ENCODE measurements at places on chromosomes 2 and 18.

- no peak for DNase-seq
These were observed 74.6 kb upstream of the SMAD7 start for GRCh38 chr18:49025426-49025766.

DNA sequence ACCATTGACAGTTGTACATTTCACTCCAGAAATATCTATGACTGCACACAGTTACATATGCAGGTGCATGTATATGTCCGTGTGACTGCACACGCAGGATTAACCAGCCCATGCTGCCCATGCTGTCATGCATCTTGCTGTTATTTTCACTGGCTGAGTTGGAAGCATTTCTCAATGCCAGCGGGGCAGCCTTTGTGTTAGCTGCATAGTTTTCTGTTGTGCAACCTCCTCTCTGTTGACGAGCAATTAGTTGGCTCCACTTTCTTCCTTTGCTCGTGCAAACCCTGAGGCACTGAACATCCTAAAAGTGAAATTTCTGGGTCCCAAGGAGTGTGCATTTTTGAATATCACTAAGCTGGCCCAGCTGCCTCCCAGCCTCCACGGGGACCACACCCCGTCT lies 133.4 kb upstream of the GLI2 start:
- DNase-seq, result no peak

- no peak for DNase-seq
These were observed 6.8 kb downstream of the ZNF397 start for GRCh38 chr18:35247412-35248249.

GRCh38 chr2:127618551-127619202 lies 27.3 kb upstream of the GPR17 start:
- DNase-seq, result no peak

DNA sequence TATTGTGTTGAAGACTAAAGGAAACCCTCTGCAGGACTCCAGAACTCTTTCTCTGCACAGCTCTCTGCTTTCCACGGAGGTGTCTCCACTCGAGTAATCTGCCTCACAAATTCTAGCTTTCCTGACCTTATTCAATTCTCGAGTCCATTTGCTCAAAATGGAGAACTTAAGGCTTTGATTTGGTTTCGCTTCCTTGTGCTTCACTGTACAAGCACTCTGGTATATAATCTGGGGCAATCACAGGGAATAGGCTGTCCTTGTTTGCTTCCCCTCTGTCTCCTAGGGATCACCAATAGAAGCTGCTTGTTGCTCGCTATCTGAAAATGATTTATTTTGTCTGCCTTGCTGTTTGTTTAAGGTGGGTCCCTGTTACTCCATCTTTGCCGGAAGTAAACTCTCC lies 129.1 kb upstream of the DOCK10 start:
- no peak for DNase-seq

DNA sequence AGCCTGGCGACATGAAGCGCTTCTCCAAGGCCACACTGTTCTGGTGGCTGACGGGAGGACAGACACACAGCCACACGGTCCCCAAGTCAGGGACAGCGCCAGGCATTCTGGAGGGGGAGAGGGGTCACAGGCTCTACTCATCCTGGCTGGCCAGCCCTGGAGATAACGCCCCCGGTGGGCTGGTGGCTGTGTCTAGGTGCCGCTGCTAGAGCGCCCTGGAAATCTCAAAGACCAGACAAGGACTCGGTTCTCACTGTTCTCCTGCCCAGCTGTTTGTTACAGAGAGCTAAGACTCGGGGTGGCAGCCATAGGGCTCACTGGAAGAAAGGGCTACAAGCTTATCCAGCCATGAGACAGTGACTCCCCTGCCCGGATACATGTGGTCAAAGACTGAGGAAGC lies 72.0 kb downstream of the KCNF1 start:
- no peak for DNase-seq

DNA sequence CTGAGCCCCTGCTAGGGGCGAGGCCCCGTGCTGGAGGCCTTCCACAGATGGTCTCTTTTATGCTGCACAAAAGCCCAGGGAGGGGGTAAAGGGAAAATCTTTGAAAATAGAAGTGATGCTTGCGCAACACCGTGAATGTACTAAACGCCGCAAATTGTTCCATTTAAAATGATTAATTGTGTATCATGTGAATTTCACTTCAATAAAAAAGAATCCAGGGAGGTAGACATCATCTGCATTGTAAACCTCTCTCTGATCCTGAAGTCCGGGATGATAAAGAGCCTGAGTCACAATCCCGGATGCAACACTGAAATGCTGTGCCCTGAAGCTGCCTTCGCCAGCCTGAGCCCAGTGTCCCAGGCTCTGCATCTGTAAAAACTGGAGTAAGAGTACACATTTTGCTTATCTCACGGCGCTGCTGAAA lies 107.7 kb upstream of the PPP1CB start:
- no peak for DNase-seq

DNA sequence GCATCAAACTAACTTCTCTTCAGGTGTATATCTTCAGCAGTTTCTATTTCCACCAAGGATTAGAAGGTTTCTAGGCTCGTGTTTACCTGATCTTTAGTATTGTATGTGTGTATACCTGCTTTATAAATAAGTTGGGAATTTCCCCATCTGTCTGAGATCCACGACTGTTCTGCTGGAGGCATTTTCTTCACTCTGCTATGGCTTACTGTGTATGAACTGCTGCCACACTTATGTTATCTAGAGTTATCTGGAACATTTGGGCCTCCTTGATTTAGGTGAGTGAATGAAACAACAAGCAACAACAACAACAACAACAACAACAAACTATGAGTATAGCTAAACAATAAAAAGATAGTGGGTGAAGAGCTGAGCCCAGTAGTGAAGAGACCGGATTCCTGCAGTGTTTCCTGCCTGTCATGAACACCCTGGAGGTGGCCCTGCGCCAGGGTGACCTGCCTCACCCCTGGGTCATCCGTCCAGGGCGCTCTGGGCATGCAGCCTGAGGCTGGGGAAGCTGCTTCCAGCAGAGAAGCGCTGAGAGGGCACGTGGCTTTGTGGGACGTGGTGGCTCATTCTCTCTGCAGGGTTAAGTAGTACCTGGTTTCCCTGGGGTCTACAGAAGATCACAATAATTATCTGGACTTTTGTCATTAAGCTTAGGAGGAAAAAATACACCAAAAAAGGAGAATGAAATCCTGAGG lies 56.1 kb upstream of the GATA6 start:
- no peak for DNase-seq

DNA sequence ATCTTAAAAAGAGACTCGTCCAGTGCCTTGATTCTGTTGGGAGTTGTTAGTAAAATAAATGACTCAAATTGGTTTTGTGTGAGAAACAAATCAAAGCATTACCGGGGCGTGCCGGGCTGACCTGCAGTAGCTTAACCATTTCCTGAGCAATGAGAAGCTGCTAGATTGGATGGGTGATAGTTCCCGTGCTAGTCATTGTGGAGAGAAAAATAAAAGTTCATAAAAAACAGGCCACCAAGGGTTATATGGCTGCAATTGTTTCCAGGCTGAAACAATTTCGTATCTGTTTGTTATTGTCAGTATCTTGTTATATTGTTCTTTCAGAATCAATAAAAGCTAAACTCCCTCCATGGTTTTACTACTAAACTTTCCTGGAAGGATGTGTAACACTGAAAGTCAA lies 314.4 kb downstream of the MTX2 start:
- no peak for DNase-seq

GRCh38 chr2:145744541-145745386 lies 1224.8 kb upstream of the ZEB2 start:
- DNase-seq, result no peak

- DNase-seq, result no peak
These were observed 228.4 kb downstream of the MGAT5 start for GRCh38 chr2:134482131-134482723.

GRCh38 chr2:224570328-224570993 lies 14.7 kb downstream of the CUL3 start:
- DNase-seq, result no peak

- no peak for DNase-seq
These were observed 96.0 kb downstream of the INHBB start for GRCh38 chr2:120441744-120442471.

GRCh38 chr2:23867449-23867848 lies 59.5 kb downstream of the ATAD2B start:
- no peak for DNase-seq

- DNase-seq, result no peak
These were observed 13.2 kb downstream of the ATG16L1 start for GRCh38 chr2:233264667-233265066.

DNA sequence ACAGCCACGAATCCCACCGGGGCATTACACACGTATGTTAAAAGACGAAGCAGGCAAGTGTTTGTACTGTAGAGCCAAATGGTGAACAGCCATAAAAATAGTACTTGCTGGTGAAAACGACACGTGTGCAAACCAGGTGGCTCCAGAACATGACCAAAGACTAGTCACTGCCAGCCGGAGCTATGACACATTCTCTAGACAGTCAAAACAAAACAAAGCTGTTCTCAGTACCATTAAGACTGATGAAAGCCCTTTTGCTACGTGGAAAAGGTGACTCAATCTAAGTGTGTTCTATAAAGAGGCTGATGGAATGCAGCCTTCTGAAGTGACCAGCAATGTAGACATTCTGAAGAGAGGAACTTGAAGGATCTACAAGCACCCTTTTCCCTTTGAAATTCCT lies 367.7 kb upstream of the NETO1 start:
- no peak for DNase-seq

GRCh38 chr18:25223211-25223610 lies 128.8 kb downstream of the ZNF521 start:
- DNase-seq, result no peak

GRCh38 chr18:44521668-44522022 lies 159.0 kb upstream of the SETBP1 start:
- DNase-seq, result no peak

GRCh38 chr2:33681364-33681757 lies 82.3 kb upstream of the FAM98A start:
- no peak for DNase-seq

GRCh38 chr2:234650911-234651310 lies 154.0 kb upstream of the ARL4C start:
- DNase-seq, result no peak

DNA sequence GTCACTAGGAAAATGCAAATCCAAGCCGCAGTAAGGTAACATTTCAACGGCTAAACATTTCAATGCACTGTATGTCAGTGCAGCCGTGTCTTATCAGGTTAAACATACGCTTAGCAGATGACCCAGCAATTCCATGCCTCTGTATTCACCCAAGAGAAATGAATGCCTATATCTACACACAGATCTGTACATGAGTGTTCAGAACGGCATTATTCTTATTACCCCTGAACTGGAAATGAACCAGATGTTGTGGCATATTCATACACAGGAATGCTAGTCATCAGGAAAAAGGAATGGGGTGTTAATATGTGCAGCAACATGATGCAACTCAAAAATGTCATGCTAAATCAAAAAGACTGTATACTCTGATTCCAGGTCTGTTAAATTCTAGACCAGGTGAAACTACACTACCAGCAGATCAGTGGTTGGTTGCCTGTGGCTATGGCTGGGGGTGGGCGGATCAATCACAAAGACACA lies 80.4 kb upstream of the RPL31 start:
- DNase-seq, result no peak

DNA sequence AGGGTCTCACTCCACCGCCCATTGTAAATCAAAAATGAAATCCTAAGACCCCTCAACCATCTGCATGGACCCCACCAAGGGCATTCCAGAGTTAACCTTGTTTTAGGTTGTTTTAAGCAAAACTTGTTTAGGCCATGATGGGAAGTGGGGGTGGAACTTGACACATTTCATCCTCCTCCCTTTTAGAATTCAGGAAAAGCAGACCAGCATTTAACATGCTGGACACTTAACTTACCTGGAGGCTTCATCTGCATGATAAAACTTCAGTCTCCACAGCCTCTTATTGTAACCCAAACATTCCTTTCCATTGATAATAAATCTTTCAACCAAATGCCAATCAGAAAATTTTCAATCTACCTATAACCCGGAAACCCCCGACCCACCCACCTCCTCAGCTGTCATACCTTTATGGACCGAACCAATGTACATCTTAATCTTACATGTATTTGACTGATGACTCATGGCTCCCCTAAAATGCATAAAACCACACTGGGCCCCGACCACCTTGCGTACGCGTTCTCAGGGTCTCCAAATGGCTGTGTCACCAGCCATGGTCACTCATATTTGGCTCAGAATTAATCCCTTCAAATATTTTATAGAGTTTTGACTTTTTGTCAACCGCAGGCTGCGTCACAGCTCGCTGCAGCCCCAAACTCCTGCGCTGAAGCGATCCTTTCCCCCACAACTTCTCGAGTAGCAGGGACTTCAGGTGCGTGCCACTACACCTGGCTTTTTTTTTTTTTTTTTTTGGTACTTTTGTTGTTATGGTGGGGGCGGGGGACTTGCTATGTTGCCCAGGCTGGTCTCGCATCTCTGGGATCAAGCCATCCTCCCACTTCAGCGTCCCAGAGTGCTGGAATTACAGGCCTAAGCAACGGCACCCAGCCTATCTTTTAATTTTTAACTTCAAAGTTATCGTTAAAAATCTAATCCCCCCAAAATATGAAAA lies 917 bp downstream of the MPPE1 start:
- DNase-seq, result no peak

DNA sequence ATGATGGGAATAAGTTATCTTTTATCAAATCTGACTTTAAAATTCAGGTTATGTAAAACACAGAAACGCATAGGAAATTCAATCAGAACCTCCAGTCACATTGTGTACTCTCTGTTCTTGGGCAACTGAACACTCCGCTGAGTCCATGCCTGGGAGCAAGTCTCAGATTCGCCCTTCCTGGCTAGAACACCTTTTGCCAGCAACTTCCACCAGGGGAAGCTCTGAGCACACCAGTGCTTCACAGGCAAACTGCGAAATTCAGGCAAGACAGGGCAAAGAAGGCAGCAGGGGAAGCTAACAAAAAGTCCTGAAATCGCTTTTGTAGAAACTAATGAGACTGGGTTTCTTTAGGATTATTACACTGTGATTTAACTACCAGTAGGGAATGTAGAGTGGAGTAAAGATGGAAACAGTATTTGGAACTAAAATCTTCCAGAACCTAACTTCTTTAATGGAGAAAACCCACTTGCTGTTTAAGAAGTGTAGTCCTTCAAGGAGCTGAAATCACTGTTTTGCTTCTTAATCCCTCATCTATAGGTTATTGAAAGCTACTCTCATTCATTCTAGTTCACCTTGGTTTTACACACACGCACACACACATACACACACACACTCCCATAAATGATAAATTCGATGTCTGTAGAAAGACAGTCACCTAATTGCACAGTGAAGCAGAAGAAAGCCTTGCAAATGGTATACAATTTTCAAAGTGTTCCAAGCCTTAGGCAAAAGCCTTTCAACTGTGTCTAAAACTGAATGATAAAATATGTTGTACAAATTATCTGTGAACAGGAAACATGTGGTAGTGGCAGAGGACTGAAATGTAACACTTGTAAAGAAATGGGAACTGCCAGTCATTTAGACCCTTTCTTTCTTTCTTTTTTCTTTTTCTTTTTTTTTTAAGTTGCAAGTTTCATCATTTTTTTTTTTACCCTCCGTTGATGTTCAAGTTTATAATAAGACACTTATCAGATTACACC lies 214.5 kb downstream of the TMEM182 start:
- no peak for DNase-seq

DNA sequence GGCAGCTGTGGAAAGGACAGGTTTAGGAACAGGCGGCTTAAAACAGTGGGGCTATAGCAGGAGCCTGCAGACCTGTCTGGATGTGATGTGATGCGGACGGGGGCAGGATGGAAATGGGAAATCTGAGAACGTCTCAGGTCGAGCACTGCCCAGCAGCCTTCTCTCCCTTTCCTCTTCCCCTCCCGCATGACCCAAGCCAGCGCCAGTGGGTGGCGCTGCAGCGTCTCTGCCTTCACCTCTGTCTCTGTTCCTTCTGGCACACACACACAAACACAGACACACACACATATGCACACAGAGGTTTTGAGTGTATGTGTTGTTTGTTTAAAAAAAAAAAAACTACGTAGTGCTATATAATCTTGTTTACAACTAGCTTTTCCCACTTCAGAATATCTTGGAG lies 82.0 kb upstream of the SLC66A3 start:
- no peak for DNase-seq
